ENCODE measurements at places on chromosomes 16 and 17.

- DNase-seq, result peak; percentile 49
These were observed 71.3 kb downstream of the IRX5 start for GRCh38 chr16:55001931-55002330.

GRCh38 chr16:56915336-56916119 lies 16.4 kb upstream of the HERPUD1 start:
- DNase-seq, result no peak

DNA sequence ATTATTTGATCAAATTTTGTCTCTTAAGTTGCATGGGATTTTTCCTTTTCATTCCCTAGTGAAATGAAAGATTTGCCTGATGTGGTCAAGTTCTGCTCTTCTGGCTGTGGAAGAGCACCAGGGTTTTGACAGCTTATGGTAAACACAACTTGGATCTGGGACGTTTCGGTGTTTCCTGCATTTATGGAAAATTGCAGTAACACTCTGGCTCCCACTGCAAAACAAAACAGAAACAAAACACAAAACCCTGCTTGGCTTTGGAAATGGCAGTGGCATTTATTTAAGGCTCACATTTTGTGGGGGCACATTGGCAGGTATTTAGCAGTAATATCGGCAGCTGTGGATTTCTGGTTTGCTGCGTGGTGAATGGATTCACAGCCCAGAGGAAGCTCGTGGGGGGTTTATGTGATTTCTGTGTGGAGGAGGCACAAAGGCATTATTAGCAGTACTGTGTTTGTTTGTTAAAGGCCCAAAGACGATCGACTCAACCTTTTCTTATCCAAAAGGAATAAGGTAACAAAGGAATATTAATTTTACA lies 377.8 kb downstream of the SNX29 start:
- no peak for DNase-seq

- DNase-seq, result no peak
These were observed 13.8 kb downstream of the DBF4B start for GRCh38 chr17:44722254-44722653.

DNA sequence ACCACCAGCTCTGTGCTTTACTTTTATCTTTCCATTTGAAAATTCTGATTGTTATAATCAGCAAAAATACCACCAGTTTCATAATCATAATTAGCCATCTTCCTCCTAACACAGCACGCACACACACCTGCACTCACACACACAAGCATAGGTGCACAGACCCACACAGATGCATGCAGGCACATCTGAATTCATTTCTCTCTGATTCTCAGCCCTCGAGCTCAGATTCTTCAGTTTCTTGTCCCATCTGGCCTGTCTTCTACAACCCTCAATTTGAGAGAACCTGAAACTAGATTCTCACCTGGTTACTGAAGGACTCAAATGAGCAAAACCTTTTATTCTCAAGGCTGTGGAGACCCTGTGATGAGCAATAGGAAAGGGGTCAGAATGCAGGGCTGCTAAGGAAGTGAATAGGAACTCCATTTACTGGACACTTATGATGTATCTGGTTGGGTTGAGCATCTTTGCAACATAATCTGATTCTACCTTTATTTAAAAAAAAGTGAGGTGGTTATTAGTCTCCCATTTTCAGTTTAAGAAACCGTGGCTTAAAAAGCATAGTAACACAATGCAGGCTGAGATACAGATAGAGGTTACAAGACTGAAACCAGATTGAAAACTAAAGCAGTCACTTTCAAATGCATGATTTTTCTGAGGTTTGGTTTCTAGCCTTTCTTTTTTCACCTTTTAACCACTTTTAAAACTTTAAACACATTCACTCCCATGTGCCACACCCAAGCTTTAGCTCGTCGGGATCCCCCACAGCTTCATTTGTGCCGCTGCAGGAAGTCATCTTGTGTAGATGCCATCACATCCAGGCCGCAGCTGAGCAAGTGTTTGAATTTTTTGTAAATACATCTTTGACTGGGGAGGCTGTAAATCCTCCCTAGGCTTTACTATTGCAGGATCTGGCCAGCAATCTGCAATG lies 9.4 kb downstream of the KRT33A start:
- DNase-seq, result no peak

DNA sequence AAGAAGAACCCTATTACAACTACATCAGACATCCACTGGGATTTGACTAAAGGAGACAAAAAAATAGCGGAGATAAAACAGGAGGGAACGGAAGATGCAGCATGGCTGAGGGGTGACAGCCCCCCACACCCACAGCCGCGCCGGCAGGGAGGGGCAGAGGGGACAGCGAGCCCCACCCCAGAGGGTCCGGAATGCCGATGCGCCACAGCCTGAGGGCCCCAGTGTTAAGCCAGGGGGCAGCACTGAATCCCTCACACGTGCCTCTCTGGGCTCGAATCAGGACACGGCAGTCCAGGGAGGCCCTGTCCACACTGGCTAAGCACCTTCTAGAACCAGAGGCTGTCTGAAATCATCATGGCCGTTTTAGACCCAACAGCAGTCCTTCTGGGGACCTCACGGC lies 18.8 kb downstream of the MAP1LC3B start:
- DNase-seq, result no peak

All from AG10803 (cell line).